Activated naive CD8-positive, alpha-beta T cell treated with anti-CD3 and anti-CD28 coated beads for 36 hours (primary cell): ENCODE measurements at places on chromosomes 12 and 14.

DNA sequence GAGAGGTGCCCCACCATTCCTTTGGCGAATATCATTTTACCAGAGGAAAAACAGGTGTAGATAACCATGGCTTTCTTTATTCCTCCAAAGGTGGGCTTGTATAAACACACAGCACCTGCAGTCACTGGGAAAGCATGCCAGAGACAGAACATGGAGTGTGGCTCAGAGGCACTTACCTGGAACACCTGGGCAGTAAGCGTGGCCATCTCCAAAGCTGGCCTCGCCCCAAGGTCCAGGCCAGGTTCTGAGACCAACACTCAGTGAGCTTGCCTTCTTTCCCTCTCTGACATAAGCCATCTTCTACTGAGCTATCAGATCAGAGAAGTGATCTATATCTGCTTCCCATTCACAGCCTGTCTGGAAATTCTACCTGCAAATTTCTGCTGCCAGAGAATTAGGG lies 70.5 kb downstream of the NUAK1 start:
- no peak for DNase-seq
- H3K27me3 ChIP-seq: peaks cover 29% of the 10 kb centered on the region
- no peaks in the 10 kb centered on the region for H3K36me3 ChIP-seq

DNA sequence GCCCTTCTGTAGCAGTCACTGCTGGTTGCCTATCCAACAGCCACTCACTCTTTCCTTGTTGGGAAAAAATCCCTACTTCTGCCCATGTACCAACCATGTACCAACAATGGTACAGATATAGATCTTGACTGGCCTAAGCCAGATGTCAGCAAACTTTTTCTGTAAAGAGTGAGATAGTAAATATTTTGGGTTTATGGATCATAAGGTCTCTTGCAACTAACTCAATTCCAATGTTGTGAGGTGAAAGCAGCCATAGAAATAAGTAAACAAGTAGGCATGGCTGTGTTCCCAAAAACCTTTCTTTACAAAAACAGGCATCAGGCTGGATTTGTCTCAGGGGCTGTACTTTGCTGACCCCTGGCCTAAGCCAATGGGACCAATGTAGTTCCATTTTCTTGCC lies 73.5 kb downstream of the ARMH4 start:
- H3K4me3 ChIP-seq: no peak overlapping the region
- no peak for DNase-seq
- H3K27ac ChIP-seq: no peak overlapping the region
- H3K27me3 ChIP-seq: peaks cover 24% of the 10 kb centered on the region
- peaks cover 2% of the 10 kb centered on the region for H3K4me1 ChIP-seq
- H3K36me3 ChIP-seq: no peaks in the 10 kb centered on the region

DNA sequence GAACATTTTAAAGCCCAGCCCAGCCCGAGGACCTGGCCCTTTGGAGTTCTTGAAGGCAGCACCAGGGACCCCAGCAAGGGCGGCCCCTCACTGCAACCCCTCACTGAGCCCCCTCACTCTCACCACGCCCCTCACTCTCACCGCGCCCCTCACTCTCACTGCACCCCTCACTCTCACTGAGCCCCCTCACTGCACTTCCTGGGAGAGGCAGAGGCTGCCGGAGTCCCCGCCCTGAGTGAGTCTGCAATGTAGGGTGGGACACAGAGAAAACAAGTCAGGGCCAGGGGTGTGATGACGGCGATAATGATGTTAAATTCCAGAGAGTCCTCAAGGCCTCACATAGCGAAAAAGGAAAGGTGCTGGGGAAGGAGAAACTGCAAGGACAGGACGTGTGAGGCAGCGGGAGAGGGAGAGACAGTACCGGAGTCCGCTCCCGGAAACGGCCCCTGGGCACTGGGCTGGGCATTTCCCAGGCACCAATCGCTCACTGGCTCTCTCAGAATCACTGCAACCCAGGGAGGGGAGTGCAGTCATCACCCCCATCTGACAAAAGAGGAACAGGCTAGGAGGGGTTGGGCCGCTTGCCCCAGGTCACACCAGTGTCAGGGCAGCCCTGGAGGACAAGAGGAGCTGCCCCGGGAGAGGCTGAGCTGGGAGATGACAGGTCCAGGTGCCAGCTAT lies 24.9 kb downstream of the CCDC88C start:
- no peaks in the 10 kb centered on the region for H3K27me3 ChIP-seq
- H3K4me1 ChIP-seq: peaks cover 92% of the 10 kb centered on the region
- peaks cover 21% of the 10 kb centered on the region for H3K36me3 ChIP-seq
- H3K4me3 ChIP-seq: peak overlapping the region; percentile 69
- DNase-seq: no peak
- H3K27ac ChIP-seq: peak overlapping the region; percentile 85

DNA sequence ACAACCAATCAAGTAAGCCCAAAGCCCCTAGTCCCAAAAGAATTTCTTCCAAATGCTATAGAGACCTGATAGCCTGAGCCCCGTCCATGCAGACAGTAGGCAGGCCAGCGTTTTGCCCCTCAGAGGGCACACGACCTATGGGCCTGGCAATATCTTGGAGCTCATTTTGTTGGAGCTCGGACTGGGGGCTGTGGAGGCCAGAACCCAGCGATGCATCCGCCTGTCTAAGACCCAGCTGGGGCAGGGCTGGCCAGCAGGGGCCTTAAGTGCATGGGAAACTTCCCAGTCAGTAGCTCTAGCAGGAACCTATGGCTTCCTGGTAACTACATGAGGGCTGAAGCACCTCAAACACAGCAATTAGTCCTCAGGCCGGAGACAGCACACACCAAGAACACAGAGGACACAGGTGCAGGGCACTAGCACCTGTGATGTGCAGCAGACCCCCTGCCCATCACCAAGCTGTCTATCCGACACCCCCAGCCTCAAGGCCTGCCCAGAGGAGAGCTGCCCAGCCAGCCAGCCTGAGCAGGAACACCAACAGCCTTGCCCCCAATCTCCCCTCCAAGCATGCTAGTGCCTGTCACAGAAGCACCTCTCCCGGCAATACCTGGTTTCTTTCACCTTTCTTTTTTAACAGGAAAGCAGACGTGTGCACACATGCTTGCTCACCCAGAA lies 50.8 kb downstream of the ARL6IP4 start:
- peaks cover 8% of the 10 kb centered on the region for H3K36me3 ChIP-seq
- DNase-seq: no peak
- peaks cover 23% of the 10 kb centered on the region for H3K4me1 ChIP-seq
- no peak overlapping the region for H3K27ac ChIP-seq
- H3K4me3 ChIP-seq: no peak overlapping the region

- H3K27me3 ChIP-seq: no peaks in the 10 kb centered on the region
- DNase-seq: no peak
- H3K4me1 ChIP-seq: no peaks in the 10 kb centered on the region
- H3K36me3 ChIP-seq: peaks cover 22% of the 10 kb centered on the region
- no peak overlapping the region for H3K4me3 ChIP-seq
These were observed 33.3 kb downstream of the NT5DC3 start for GRCh38 chr12:103807561-103808238.
